ENCODE measurements at places on chromosomes 3 and 15.

- no peak for DNase-seq
Measured at GRCh38 chr15:36960179-36960946, 140.0 kb downstream of the MEIS2 start.

- no peak for DNase-seq
Measured at GRCh38 chr3:78941587-78941986, 826.2 kb downstream of the ROBO1 start.

DNA sequence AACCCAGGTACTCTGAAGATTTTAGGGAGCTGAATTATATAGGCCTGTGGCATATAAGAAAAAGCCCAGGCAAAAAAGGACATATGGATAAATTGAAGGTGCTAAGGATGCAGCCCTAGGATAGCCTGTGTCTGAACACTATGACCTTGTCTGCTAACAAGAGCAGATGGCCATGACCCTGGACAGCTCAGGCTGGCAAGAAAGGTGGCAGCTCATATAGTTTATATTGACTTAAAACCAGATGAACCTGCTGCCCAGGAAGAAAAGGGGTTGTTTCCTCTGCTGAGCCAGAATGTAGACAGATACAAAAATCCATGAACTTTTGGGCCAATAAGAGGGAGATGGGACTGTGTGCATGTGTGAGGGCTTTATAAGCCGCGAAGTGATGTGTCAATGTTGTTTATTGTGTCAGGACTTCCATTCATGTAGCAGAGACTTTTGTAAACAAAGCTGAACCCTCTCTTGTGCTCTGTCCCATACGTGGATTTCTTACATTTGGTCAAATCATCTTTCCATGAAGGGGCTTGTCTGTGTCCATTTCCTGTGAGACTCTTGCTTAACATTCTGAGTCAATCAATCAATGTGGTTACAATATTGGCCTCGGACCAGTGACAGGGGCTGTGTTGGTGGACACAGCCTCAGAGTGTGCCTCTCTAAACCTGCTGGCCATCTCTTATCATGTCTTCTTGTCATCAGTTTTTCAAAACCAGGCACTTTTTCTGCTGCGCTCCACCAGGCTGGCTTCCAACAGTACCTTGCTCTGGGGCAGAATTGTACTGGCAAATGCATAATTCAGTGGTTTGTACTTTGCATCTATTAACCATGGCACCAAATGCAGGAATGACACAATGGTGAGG is 321.2 kb downstream of the WDR72 start:
- DNase-seq = no peak

DNA sequence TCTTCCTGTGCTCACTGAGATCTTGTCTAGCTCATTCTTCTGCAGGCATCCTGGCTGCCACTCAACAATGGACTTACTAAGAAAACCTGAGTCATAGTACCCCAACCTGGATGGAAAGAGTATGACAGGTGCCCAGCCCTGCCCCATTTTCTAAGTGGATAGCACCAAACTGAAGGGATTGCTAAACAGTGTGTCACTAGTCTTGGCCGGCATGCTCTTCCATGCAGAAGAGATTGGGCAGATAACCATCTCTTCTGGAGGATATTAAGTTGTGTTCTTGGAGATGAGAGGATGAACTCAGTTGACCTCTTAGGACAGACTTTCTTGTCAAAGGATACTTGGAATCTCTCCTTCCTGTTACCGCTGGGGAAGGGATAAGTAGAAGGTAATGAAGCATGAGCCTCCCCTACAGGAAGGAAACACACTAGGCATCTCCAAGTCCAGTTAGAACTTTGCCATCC is 797.5 kb downstream of the AGBL1 start:
- DNase-seq = no peak

DNA sequence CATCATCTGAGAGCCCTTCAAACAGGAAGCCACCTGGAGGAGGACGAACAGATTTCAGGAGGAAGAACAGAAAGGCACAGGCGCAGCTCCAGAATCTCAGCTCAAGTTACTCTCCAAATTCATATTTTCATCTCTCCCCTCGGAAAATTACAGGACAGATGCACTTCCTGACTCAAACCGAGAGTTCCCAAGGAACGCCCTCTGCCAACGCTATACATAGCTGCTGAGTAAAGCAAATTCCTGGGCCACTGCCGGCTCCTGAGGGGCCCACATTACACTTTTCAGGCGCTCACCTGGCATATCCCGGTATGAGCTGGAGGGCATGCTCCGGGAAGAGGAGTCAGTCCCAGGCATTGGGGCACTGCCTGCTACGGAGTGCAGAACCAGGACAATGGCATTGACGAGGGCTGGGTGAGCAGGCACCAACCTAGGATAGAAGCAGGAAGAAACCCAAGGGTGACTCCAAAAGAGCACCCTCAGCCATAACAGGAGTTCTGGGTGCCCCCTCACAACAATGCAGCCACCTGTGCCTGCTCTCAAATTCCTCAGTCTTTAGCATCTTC is 11.2 kb downstream of the UBL7 start:
- DNase-seq = no peak

DNA sequence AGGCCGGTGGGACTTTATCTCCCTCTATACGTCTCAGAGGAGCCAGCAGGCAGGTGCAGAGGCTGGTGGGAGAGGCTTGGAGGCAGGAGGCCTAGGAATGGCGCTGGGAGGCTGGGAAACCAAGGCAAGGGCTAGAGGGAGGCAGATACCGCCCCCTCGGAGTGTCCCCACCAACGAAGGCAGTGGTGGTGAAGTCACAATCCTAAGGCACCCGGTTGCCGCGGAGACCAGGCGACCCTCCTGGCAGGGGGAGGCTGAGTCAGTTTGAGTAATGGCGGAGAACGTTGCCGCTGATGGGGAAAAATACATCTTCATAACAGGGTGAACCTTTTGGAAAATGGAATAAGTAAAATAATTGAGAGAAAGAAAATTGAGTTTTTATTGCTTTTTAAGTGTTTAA is 29.9 kb upstream of the CACNA2D2 start:
- DNase-seq = no peak

DNA sequence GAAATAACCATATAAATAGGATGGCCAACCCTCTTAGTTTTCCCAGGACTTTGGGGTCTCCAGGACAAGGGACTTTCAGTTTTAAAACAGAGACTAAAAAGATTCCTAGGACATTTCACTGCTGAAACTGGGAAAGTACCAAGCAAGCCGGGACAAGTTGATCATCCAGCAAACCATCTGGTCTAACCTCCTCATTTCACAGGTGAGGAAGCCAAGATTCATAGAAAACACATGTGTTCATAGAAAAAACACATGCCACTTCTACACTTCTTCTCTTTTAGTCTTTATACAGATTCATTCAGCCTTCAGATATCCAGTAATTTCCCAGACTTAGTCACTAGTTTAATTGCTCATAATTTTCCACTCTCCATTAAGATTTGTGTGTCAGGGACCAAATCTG is 165.6 kb upstream of the CCDC54 start:
- DNase-seq = no peak

DNA sequence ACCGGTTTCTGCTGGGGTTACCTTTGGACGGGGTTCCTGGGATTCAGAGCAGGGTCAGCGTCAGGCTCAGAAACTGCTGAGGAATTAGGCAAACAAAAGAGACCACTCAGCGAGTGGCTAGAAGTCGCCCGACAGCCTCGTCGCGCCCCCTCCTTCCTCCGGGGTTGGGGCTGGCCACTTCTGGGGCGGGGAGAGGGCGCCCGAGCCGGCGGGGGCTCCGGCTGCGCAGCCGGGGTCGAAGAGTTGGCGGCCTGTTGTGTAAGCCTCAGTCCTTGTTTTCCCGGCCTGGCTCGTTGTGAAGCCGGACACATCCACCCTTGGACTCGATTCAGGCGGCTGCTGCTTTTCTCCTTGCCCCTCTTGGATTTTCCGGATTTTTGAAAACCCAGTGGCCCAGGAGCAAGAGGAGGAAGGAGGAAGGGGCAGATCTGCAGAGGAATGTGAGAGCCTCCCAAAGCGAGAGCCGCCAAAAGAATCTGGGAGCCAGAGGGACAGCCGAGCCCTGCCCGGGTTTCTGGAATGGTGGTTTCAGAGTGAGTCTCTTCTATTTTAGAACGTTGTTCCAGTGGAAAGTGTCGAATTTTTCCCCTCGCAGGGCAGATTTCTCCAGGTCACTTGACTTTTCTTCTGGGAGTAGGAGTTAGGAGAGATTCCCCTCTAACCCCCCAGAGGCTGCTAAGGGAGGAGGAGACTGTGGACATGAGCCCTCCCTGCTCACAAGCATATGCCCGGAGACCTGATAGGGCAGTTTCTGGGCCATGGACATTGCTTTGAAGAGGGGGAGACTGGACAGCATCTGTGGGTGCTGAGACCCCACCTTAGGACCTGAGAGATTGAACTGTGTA is 666 bp downstream of the SNX33 start:
- DNase-seq = no peak

- DNase-seq = no peak
Measured at GRCh38 chr3:141945726-141946485, 69.5 kb downstream of the ATP1B3 start.

GRCh38 chr15:38670128-38671005 is 105.8 kb upstream of the RASGRP1 start:
- no peak for DNase-seq

GRCh38 chr3:138786788-138787271 is 47.9 kb downstream of the PIK3CB start:
- no peak for DNase-seq

- no peak for DNase-seq
Measured at GRCh38 chr15:91224755-91225380, 124.8 kb downstream of the SV2B start.

GRCh38 chr3:190109441-190109840 is 11.3 kb downstream of the P3H2 start:
- no peak for DNase-seq

GRCh38 chr3:134294302-134295280 is 43.9 kb upstream of the RYK start:
- no peak for DNase-seq

DNA sequence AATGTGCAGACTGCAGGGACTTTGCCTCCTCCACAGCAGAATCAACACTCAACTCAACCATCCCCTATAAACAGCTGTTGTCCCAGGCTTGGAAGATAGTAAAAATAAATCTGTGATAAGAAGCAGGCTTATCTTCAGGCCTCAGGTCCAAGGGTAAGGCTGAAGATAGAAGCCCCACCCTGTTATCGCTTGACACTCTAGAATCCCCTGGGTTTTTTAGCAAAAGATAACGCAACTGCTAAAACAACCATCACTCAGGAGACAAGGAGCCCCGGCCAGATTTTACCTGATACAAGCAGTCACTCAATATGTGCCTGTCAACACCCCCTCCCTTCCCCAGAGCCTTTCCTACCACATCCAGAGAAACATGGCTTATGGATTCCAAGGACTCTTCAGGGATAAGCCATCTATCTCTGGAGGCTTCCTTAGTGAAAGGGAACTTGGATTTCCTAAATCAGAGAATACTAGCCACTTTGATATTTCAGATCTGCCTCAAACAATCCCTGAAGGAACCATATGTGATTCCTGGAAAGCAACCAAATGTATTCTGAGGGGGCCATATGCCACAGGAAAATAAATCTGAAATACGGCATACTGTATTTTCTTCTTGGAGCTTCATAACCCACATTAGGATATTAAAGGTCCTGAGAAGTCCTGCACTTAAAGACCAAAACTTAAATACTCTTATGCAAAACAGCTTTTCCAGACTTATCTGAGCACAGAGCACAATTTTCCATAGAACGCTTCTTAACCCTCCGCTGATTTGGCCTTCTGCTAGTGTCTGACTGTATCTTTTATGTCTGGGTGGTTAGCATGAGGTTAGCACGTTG is 60.4 kb downstream of the LYZL4 start:
- DNase-seq = no peak

DNA sequence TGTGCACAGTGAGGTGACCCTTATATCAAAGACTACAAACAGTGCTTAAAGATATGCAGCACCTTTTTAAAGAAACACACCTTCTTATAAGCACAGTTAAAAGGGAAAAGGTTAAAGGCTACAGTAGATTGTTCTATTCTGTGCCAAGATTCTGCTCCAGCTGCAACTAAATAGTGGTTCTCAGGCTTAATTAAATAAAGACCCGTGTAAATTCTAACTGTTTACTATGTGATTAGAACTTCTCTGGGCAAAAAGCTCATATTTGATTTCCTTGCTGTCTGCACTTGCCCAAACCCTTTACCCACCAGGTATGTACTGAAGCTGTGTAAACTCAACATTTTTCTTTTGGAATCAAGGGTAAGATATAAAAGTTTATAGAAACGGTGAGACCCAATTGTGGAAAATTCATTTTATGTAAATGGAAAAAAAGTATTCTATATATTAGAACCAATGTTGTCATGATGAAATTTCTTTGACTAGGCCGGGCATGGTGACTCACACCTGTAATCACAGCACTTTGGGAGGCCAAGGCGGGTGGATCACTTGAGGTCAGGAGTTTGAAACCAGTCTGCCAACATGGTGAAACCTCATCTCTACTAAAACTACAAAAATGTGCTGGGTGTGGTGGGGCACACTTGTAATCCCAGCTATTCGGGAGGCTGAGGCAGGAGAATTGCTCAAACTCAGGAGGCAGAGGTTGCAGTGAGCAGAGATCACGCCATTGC is 230.6 kb downstream of the MECOM start:
- no peak for DNase-seq

- no peak for DNase-seq
Measured at GRCh38 chr3:46206282-46207015, 1.7 kb downstream of the CCR1 start.

- no peak for DNase-seq
Measured at GRCh38 chr3:13072239-13072599, 1.0 kb downstream of the IQSEC1 start.

DNA sequence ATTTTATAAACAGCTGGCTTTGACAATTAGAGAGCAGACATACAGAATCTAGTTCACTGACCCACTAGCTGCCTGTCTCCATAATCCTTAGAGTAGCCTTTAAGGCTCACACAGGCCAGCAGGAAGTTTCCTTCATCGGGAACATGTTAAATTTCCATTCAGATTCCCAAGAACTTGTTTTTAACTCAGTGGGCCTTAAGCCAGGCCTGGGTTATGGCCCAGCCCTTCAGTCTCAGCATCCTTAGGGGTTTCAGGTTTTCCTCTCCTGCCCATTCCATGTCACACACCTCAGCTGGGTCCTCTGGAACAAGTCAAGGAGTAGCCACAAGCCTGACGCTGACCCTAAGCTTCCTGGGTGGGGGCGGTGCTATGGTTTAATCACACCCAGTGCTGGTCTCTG is 15.0 kb downstream of the CDAN1 start:
- no peak for DNase-seq

DNA sequence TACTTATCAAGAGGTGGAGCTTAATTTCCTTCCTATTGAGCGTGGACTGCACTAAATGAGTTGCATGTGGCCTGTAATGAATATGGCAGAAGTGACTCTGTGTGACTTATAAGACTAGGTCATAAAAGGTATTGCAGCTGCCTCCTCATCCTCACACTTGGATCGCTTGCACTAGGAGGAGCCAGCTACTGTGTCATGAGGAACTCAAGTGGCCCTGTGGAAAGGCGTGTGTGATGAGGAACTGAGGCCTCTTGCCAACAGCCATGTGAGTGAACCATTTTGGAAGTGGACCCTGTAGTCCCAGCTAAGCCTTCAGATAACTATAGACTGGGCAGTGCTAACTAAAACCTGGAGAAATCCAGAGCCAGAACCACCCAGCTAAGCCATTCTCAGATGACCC is 7.1 kb upstream of the SLC30A4 start:
- DNase-seq = no peak

Measured in stimulated activated CD8-positive, alpha-beta memory T cell treated with anti-CD3 and anti-CD28 coated beads, Interleukin-2, amount 100 ng/mL, for 48 hours (primary cell).